ENCODE measurements at places on chromosomes 4 and X.

DNA sequence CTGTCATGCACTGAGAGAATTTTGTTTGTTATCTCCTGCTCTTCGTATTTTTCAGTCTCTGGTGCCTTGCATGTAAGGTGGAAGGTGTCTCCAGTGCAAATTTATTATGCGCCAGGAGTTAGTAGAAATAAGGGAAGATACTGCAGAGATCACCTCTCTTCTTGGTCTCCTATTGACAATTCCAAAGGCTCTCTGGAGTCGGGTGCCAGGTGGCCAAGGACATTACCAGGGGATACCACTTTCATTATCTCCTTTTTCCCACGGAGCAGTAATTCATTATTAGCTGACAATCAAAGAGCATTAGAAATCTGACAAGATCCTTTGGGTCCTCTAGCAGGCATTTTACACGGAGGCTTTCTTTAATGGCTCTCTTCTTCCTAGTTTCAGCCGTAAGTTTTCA, 26.0 kb downstream of the ADD1 start:
- DNase-seq: no peak

- no peak for DNase-seq
Measured at GRCh38 chr4:128158894-128159293, 97.8 kb downstream of the LARP1B start.

GRCh38 chrX:3527811-3528210, 181.4 kb upstream of the MXRA5 start:
- DNase-seq: no peak

DNA sequence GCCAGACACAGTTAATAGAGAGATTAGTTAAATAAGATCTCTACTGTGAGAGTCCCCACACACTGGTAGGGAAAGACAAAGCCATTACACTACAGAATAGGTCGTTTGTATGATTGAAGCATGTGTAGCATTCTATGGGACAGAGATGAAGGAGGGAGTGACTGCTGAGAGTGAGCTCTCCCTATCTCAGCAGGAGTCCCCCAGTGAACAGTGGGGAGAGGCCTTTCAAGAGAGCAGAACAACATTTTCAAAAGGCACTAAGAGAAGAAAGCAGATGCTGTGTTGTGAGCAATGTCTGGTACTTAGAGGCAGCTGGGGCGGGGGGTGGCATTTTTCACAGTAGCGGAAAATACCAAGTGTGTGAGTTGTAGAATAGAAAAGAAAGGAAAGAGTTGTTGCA, 413.6 kb downstream of the AFF2 start:
- DNase-seq: no peak

- no peak for DNase-seq
Measured at GRCh38 chr4:188270273-188271069, 131.2 kb downstream of the TRIML1 start.

DNA sequence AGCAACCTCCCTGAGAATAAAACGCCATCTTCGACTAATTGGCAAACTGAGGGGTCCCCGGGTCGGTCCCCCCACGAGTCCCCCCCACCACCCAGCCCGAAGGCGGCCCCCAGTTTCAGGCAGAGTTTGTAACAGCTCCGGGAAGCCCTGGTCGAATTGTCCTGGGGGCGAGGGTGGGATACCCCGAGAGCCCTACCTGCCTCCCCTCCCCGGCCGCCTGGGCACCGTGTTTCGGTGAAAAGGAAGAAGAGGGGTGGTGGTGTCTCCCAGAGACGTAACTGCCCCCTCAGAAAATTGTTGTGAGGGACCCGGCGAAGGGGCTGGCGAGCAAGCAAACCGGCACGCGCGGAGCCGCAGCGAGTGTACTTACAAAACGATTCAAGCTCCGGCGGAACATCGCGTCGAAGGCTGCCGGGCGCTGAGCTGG, 1.2 kb downstream of the ATP11C start:
- no peak for DNase-seq

DNA sequence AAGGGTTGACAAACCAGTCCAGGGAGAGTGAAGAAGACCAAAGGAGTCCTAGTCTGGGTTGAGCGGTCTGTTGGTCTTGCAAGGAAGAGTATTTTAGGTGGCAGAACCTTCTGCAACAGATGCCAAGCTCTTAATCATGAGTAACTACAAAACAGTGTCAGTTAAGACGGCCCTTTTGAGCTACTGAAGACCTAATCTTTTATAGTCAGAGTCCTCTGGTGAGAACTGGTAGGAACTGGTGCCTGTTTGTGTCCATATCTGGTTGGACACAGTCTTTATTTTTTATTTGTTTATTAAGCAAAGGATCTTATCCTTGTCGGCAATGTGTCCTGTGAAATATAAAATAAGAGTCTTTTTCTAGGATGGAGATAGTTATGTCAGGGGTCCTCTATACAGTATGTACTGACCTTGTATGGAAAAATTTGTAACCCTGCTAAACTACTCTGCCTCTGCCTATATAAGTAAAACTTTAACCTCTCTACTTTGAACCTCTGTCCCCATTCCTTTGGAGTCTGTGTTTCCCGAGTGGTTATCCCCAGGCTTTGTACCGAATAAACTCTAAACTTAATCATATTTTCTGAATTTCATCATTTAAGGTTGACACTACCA, 47.1 kb downstream of the FAM13A start:
- no peak for DNase-seq

- DNase-seq: no peak
Measured at GRCh38 chr4:156247470-156247869, 293.8 kb upstream of the CTSO start.

DNA sequence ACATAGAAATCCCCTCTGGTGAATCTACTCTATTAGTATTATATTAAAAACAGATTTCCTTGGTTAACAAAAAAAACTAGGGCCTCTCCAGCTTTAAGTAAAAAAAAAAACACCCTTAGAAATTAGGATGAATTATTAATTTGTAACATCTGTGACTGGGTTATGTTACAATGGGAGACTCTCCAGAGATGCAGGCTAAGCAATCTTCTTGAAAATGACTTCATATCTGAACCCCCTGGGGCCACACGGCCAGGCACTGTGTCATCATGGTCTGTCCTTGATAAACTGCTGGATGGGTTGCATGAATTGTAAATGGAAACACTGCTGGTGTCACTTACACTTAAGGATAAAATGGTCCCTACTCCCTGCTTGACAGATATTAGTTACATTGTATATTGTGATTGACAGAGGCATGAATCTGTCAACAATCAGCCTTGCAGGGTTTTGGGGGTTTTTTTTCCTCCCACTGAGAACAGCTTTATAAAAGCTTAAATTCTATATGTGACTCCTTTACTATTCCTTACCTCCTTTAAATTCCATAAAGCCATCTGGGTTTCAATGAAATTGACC, 49.1 kb downstream of the PRKG2 start:
- no peak for DNase-seq

- no peak for DNase-seq
Measured at GRCh38 chr4:82138374-82138773, 235.4 kb downstream of the HNRNPD start.
